ENCODE measurements at places on chromosomes 6 and 20.

DNA sequence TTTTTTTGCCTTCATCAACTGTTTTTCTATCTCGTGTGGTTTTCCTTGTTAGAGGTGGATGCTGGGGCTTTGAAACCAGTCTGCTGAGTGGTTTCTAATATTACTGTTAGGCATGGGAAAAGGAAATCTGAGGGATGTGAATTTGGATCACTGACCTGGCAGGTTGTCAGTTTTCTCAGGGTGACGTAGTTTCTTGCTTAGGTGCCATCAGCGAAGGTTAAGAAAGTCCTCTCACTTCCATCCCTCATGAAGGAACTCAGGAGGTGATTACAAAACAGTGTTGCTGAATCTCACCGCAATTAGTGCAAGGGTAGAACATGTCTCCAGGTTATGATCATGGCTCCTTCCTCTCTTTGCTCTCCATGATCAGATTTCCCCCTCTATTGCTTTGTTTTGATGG lies 135.9 kb downstream of the SOX4 start:
- DNase-seq: no peak

- DNase-seq: no peak
Measured at GRCh38 chr6:6861995-6862394, 245.8 kb upstream of the RREB1 start.

- no peak for DNase-seq
Measured at GRCh38 chr6:39059496-39060310, 11.1 kb downstream of the GLP1R start.

DNA sequence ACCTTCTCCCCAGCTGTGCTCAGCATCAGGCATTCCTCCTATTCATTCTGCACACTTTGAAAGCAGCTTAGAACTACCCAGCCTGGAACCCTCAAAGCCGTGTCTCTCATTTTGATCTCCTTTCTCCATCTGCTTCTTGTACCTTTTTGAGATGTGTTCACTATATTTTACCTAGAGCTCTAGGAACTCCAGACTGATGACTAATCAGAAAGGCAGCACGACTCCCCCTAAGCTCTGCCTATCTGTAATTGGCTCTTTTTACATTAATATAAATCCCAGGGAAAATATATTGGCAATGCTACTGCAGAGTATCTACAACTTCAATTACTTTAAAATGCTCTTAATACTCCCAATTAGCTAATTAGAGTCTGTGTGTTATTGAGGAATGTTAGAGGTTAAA lies 671.5 kb downstream of the CBLN4 start:
- DNase-seq: no peak

DNA sequence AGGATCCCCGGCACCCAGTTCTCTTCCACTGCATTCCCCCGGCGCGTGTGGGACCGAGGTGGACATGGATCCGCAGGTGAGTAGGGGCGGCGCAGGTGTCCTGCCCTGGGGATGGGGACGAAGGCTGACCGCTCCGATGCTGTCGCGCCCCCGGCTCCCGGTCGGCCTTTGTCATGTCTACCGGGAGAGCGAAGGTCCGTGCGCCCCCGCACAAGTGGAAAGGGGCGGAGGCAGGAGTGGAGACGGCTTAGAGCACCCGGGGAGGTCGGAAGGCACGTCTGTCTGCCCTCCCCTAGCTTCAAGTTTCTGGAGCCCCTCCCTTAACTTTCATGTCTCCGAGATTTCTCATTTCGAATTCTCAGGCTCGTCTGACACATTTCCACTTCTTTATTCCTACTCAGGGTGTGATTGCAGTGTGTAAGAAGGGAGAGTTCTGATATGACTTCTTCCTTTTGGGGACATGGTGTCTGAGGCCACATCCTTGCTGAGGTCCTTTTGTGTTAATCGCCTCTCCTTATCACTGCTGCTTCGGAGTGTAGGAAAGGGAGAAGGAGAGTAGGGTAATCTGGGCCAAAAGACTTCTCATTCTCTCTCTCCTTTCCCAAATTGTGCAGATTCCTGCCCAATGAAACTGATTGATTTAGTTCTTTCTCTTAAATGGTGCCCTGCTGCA lies 435 bp downstream of the KIFC1 start:
- no peak for DNase-seq

- DNase-seq: no peak
Measured at GRCh38 chr6:108581237-108581931, 20.7 kb downstream of the FOXO3 start.

GRCh38 chr20:46681032-46681854 lies 8.0 kb downstream of the TP53RK start:
- peak; percentile 36 for DNase-seq
